ENCODE measurements at places on chromosomes 7 and 10.
A peak's percentile ranks its signal among the peaks of the same experiment; 100 is the strongest.

GRCh38 chr7:17150018-17150417 lies 148.4 kb upstream of the AHR start:
- DNase-seq = no peak

GRCh38 chr7:73451780-73452398 lies 18.3 kb downstream of the FZD9 start:
- peak; percentile 69 for DNase-seq

GRCh38 chr7:95952851-95953250 lies 180.5 kb downstream of the DYNC1I1 start:
- DNase-seq = no peak

DNA sequence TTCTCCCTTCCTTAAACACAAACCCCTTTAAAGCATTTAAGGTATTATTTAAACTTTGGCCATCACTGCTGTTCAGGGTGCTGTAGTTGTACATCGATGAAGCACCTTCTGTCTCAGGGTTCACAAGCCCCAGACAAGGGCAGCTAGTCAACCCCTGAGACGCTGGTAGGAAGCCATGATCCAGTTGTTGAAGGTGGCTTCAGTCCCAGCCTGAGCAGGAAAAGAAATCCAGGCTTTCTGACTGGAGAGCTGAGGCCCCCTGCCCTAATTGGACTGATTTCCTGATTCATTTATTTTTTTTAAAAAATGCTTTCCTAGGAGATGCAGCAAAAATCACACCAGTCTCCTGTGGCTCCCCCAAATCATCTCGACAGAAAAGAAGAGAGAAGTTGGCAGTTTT lies 15.8 kb downstream of the CPA1 start:
- no peak for DNase-seq

- no peak for DNase-seq
Observed at GRCh38 chr10:93071177-93071472, 2.6 kb upstream of the CYP26A1 start.

- DNase-seq = no peak
Observed at GRCh38 chr10:113895018-113895417, 40.6 kb downstream of the NHLRC2 start.

GRCh38 chr10:63761243-63761642 lies 240.0 kb downstream of the REEP3 start:
- DNase-seq = peak; percentile 41

- no peak for DNase-seq
Observed at GRCh38 chr7:37481722-37482288, 33.1 kb upstream of the ELMO1 start.

DNA sequence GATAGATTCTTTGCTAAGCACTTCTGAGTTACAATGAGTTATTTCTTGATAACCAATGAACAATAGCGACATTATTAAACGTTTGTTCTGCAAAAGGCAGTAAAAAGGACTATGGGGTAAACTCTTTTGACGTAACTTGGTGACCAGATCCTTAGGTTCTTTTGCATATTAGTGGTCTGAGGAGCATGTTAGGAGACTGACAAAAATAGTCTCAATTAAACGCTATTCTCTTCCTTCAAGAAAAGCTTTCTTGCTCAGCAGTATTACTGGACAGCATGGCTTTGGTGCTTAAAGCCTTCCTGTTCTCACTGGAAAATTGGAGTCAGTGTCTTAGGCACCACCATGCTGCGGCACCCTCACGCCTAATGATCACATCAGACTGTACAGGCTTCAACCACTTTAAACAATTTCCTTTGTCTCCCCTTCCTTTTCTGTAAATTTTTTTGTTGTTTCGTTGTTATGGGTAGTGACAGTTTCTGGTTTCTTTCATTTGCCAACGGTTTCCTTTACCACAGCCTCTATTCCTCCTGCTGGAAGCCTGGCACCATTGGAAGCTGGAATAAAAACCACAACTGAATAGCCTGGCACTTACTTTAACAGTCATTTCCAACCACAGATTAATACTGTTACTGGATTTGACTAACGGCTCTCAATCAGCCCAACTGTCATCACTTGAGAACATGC lies 49.2 kb upstream of the FAM133B start:
- no peak for DNase-seq

- DNase-seq = no peak
Observed at GRCh38 chr7:81516898-81517297, 252.9 kb downstream of the HGF start.

DNA sequence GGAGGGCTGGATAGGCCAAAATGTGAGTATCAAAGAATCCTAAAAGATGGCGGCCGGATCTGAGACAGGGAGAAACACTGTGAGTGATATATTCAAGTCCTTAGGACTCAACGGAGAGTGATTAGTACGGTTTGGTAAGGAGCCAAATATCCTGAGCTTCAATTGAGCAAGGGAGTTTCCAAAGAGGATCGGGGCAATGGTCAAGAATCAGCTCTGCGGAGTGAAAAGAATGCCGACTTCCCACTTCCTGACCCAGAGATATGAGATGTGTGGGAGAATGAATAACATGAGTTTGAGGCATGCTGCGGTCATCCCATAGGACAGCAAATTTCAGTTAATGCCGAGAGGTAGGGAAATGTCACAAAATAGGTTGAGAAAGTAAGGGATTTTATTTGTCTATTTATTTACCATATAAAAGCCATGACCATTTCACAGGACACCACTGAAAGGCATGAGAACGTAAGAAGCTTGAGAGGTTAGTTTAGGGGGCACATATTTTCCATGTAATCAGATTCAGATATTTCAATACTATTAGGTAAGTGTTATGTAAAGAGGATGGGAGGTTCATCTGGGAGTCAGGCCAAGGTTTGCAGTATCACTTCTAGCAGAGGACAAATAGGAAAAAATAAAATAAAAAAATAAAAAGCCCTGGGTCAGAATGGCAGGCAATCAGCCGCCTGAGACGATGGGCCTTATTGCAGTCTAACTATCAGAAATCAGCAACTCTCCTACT lies 165.6 kb downstream of the HGF start:
- no peak for DNase-seq

DNA sequence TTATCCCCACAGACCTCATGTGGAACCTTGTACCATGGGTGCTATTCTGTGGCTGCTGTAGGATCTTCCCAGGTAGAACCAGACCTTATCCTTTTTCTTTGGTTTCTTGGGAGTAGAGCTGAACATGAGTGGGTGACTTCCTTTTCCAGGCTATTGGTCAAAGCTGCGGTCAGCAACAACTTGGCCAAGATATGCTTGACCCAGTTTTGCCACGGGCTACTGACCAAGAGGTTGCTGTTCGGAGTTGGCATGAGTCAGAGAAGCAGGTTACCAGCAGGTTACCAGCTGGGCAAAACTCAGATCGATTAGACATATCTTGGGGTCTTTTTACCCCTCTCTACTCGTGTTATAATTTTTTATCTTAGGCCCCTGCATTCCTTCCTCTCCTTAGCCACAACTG lies 36.7 kb upstream of the HDAC9 start:
- peak; percentile 26 for DNase-seq

GRCh38 chr10:79299397-79300241 lies 47.6 kb upstream of the PPIF start:
- DNase-seq = no peak

DNA sequence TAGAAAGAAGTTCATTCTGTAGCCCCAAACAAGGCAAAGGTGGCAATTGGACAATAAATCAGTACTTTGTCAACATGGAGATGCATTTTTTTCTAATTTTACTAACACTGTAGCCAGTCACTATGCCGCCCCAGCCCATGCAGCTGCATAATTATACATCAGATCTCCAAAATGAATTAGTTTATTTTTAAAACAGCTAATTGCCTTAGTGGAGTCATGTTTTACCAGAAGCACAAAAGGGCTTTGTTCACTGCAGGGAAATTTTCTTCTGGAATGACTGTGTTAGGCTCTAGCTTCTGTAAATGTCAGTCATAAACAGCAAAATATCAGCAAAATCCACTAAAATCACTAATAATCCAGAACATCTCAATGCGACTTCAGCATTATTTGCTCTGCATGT lies 20.1 kb upstream of the HDAC9 start:
- DNase-seq = no peak

- DNase-seq = no peak
Observed at GRCh38 chr10:77091597-77092165, 545.9 kb downstream of the KCNMA1 start.

GRCh38 chr10:17410907-17411306 lies 43.5 kb downstream of the ST8SIA6 start:
- no peak for DNase-seq

DNA sequence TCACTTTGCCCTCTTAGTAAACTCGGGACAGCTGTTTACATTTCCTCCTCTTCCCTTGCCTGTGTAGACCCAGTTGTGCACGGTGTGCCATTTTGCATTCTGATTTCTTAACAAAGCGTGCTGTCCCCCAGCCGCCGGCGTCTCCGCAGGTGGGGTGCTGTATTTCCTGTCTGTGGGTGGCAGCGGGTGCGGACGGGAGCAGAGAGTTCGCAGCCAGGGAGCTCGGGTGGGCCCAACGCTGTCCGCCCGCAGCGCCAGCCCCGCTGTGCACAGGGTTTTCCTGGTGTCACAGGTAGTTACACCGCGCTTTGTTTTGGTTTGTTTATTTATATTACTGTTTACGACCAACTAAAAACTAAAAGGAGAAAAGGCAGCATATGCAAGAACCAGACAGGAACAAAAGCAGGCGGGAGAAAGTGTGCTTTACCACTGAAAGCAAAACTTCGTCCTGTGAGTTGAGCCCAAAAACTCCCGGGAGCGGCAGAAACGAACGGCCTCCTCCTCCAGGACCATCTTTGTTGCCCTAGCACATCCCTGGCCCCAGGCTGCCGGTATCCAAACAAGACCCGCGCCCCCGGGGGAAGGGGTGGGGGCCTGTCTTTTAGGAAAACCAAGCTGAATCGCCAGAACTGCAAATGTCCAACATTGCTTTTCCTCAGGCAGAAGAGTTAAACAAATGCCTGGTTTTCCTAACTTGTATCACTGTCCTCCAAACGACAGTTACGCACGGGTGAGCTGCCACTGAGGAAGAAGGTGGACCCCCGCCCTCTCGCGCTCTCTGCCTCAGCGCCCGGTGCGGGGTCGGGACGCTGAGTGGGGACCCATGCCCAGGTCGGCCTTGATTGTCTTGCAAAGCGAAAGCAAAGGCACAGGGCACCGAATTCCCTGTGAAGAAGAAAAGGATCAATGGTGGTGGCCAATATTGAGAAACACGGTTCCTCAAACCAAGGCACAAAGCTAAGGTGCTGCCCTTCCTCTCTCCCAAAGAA lies 45.9 kb upstream of the DRGX start:
- no peak for DNase-seq

- no peak for DNase-seq
Observed at GRCh38 chr7:69060516-69060915, 537.8 kb upstream of the AUTS2 start.

GRCh38 chr7:35355911-35356310 lies 102.0 kb upstream of the TBX20 start:
- DNase-seq = no peak

DNA sequence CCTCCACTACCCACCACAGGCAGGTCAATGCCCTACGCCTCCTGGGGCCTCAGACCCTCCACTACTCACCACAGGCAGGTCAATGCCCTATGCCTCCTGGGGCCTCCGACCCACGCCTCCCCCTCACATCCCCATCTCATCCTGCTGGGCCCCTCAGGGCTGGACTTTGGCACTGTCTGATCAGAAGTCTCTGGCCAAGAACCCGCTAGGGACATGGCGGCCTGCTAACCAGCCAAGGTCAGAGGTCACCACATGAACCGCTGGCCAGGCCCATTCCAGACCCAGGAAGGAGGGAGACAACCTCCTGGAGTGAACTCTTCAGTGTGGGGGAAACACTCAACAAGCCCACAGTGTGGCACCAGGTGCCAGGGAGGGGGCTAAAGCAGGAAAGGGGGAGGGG lies 55.8 kb downstream of the STK32C start:
- no peak for DNase-seq

DNA sequence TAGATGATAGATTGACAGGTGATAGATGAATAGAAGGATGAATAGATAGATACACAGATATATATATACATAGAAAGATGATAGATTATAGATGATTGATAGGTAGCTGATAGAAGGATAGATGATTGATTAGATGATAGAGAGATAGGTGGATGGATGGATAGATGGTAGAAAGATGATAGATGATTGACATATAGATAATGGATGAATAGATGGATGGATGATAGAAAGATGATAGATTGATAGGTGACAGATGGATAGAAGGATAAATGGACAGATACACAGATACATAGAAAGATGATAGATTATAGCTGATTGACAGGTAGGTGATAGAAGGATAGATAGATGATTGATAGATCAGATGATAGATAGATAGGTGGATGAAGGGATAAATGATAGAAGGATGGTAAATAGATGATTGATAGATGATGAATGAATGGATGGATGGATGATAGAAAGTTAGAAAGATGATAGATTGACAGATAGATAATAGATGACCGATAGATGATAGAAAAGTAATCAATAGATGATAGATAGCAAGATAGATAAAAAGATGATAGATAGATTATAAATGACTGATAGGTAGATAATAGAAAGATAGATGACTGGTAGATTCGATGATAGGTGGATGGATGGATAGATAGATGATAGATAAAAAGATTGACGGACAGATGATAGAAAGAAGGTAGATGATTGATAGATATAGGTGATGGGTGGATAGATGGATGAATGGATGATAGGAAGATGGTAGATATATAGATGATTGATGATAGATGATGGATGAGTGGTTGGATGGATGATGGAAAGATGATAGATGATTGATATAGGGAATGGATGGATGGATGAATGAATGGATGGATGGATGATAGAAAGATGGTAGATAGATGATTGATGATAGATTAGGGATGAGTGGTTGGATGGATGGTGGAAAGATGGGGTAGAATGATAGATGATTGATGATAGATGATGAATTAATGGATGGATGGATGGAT lies 80.4 kb downstream of the MICALL2 start:
- no peak for DNase-seq

- DNase-seq = no peak
Observed at GRCh38 chr7:142066536-142066935, 45.0 kb upstream of the MGAM2 start.

DNA sequence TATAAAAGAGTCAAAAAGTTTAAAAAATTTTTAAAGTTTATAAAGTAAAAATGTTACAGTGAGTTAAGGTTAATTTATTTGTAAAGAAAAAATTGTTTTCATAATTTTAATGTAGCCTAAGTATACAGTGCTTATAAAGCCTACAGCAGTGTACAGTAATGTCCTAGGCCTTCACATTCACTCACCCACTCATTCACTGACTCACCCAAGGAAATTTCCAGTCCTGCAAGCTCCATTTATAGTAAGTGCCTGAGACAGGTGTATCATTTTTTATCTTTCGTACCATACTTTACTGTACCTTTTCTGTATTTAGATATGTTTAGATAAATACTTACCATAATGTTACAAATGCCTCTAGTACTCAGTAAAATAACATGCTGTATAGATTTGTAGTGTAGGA lies 269.7 kb upstream of the PHF14 start:
- DNase-seq = no peak

- no peak for DNase-seq
Observed at GRCh38 chr7:47967123-47967522, 12.3 kb downstream of the HUS1 start.
